ENCODE measurements at places on chromosomes 6 and 20.

- no peak for DNase-seq
Observed at GRCh38 chr6:66396549-66396948, 689.5 kb upstream of the EYS start.

GRCh38 chr6:127300411-127300810 is 33.7 kb downstream of the RNF146 start:
- peak; percentile 70 for DNase-seq

- no peak for DNase-seq
Observed at GRCh38 chr6:170058878-170059485, 231.9 kb downstream of the DLL1 start.

GRCh38 chr6:106141441-106142237 is 55.5 kb downstream of the PRDM1 start:
- peak; percentile 91 for DNase-seq

DNA sequence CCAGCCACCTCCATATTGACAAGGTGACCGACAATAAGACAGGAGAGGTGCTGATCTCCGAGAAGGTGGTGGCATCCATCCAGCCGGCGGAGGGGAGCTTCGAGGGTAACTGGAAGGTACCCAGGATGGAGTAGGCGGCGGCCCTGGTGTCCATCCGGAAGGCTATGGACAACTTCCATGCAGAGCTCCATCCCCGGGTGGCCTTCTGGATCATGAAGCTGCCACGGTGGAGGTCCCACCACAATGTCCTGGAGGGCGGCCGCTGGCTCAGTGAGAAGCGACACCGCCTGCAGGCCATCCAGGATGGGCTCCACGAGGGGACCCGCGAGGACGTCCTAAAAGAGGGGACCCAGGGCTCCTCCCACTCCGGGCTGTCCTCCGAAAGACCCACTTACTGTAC is 17.0 kb downstream of the DEFB115 start:
- DNase-seq: no peak

GRCh38 chr6:155085582-155086257 is 90.6 kb downstream of the TIAM2 start:
- no peak for DNase-seq

DNA sequence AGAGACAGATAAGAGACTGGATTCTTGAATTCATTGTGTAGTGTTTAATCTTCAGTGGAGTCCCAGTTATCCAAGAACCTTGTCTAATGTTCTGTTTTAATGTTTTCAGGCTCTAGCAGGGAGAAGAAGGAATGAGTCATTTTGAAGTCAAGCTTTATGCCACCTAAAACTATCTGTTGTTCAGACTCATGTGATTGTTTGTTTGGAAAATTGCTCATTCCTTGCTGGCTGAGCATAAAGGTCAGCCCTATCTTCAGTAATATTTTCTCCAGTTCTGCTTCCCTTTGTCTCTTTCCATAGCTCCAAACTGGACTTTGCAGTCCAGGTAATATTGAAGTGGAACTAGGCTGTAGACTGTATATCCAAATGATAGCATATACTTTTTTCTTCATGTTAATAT is 34.2 kb downstream of the CLVS2 start:
- no peak for DNase-seq

Measured in fibroblast of lung (primary cell).